ENCODE measurements at places on chromosomes 3 and 15.

- peak; percentile 48 for DNase-seq
Observed at GRCh38 chr3:98732286-98733052, 30.7 kb upstream of the ST3GAL6 start.

- no peak for DNase-seq
Observed at GRCh38 chr3:53350652-53351051, 3.3 kb upstream of the DCP1A start.

DNA sequence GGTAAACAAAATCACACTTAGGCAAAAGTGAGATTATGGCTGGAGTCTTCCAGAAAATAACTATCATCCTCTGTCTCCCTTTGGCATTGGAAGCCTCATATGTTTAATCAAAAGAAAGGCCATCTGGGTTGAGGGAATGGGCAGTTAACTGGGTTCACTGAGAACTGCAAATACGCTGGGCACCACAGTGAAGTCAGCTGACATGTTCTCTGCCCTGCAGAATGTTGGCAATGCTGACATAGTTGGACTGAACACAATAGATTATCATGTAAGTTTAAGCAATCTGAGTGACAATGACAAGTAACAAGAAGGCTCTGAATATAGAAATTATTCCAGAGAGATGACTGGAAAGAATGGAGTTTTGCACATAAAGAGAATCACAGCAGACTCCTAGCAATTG lies 43.8 kb upstream of the SLC25A26 start:
- DNase-seq, result no peak

GRCh38 chr3:132822266-132822665 lies 100.1 kb upstream of the NPHP3 start:
- DNase-seq, result no peak

DNA sequence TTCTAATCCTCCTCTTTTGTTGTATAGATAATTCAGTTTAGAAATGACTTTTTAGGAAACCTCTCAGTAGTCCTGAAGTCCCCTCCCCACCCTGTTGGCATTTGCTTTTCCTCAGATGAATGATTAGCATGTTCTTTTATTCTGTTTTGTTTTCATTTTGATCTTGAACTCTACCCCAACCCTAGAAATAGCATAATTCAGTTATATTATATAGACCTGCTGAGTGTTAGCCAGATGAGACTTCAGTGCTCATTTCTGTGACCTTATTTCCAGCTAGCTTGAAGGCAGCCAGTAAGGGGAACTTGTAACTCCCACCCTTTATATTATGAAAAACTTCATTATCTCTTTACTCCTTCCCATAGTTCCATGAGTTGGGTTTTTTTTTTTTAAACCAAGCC lies 41.2 kb downstream of the SNRK start:
- DNase-seq, result no peak

DNA sequence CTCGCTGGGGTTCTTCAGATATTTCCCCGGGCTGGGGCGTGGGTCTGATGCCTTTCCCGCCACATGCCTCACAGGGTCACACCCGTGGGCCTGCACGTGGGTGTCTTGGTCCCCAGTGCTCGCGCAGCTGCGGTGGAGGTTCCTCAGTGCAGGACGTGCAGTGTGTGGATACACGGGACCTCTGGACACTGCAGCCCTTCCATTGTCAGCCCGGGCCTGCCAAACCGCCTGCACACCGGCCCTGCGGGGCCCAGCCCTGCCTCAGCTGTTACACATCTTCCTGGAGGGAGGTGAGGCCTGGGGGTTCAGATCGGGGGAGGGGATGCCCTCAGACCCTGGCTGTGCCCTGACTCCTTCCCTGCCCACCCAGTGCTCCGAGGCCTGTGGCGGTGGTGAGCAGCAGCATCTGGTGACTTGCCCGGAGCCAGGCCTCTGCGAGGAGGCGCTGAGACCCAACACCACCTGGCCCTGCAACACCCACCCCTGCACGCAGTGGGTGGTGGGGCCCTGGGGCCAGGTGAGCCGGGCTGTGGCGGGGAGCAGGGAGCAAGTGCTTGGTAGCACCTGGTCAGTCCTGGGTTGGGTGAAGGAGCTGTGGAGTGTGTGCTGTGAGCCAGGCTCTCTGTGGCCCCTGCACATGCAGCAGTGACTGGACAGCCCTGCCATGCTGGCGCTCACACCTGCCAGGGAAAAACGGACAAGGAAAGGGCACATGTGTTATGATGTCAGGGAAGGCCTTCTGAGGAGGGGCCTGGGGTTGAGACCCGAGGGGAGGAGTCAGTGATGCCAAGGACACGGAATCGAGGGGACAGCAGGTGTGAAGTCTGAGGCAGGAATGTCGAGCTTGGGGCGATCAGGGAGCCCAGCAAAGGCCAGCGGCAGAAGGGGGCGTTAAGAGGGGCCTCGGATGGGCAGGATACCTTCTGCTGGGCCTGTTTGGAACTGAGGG lies 88.9 kb downstream of the TBC1D2B start:
- no peak for DNase-seq

DNA sequence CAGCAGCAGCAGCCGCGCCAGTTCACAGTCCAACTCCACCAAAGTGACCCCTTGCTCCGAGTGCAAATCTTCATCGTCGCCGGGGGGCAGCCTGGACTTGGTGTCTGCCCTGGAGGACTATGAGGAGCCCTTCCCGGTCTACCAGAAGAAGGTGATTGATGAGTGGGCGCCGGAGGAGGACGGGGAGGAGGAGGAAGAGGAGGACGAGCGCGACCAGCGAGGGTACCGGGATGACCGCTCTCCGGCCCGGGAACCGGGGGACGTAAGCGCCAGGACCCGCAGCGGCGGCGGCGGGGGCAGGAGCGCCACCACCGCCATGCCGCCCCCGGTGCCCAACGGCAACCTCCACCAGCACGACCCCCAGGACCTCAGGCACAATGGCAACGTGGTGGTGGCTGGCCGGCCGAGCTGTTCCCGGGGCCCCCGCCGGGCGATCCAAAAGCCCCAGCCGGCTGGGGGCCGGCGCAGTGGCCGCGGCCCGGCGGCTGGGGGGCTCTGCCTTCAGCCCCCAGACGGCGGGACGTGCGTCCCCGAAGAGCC lies 224.1 kb upstream of the IL12A start:
- no peak for DNase-seq

DNA sequence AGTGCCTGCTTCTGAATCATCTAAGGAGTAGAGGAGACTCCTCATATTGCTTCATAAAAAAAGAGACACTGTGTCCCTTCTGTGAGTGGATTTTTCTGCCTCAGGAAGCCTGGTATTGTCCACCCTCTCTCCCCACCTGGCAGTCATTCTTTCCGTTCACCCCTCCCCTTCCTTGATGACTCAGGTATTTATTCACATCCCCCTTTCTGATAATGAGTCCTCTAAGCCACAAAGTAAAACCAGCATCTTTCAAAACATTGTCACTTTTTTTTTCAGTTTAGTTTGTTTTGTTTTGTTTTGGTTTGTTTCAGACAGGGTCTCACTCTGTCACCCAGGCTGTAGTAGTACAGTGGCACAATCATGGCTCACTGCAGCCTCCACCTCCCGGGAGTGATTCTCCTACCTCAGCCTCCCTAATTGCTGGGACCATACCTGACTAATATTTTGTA lies 65.2 kb upstream of the UBE2E1 start:
- DNase-seq, result no peak

GRCh38 chr3:81581966-81582599 lies 179.4 kb downstream of the GBE1 start:
- DNase-seq, result peak; percentile 53

Data from thymus (tissue), 14 donors.